CD4-positive, alpha-beta T cell treated with Interleukin-2 at 100 ng/mL for 4 hours (primary cell): ENCODE measurements at places on chromosomes 13 and 19.

DNA sequence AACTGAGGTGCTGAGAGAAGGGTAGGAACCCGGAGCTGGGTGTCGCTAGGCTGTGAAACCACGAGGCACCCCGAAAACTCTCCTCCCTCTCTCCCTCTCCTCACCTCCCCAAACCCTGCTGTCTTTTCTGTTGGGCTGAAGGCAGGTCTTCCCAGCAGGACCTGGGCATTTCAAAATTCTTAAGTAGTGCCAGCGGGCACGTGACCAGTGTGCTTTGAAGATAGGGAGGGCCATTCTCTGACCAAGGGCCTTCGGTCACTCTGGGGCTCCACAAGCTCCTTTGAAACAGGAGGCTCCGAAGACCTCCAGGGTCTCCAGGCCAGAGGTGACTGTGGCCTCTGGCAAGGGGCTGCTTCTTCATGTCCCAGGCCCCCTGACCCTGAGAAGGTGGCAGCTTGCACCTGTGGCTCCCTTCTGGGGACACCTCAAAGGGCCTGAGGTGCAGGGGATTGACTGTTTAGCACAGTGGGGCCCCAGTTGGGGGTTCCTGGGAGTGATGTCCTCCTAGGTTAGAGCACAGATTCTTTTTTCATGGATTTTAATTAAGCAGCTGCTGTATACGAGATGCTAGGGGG, 48.3 kb downstream of the DNM2 start:
- no peak for DNase-seq

DNA sequence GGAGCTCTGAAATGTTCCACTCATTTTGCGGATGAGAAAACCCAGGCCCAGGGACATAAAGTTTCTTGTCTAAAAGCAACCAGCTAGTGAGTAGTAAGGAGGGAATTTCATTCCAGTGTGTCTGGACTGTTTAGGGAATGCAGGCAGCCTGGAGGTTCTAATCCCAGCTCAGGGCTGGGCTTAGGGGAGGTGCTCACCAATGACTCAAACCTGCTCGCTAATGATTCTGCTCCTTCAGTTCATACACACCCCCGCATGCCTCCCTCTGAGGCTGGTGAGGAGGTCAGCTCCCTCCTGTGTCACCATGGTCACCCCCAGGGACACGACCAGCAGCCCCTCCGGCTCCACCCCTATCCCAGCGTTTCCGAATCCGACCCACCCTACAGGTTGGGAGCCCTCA, 34.6 kb downstream of the CYP4F2 start:
- no peak for DNase-seq

GRCh38 chr19:16626796-16627192, 1.2 kb downstream of the MED26 start:
- no peak for DNase-seq

DNA sequence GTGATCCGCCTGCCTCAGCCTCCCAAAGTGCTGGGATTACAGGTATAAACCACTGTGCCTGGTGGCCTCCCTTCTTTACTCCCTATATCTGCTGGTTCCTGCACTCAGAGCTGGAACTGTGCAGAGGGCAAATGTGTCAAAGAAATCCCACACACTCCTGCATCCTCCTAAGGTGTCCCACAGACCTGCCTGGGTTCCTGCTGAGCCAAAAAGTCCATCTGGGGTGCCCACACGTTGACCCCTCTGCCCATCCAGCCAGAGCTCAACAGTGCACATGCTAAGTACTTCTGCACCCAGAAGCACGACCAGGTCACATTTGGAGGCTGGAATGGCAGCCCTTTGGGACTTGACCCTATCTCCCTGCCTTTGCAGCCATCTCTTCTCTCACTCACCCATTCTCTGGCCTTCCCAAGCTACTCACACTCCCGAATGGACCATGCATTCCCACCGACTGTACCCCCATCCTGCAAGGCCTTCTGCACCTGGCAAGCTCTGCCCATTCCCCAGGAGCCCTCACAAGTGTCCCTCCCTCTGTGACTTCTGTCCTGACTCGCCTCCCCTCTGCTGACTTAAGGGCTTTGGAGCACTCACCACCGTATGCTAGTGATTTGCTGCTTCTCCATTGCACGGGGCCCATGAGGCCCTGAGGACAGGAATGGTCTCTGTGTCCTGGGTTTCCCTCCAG, 152.1 kb downstream of the KCTD15 start:
- no peak for DNase-seq

DNA sequence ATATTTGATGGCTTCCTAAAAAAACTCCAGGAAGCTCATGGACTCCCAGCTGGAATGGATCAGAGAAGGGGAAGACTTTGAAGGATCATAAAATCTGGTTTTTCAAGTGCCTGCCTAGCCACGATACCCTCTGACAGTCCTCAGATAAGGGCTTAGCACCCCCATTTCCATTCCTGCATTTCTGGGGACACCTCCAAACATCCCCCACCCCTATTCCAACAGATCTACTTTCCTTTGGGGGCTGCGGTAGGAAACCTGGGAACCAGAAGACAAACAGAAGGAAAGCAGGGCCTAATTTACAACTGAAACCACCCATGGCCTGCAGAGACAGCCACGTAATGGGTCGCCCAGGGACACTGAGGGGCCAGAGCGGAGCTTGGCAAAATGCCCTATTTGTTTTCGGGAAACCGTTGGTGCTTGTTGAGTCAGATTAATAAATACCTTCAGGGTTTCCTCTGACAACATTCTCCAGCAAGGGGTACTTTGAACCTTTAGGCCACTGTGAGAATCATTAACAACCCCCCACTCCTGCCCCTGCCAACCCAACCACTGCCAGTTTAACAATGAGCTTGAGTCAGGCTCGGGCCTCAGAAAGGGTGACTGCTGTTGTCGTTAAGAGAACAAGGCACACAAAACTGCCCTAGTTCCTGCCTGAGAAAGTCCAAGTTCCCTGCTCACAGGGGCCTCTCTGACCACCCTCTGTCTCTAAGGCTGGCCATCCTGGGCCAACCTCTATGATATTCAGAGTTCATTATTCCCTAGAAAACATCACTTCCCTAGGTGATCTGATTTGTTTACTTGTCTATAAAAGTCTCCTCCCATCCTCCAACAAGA, 23.5 kb downstream of the RHPN2 start:
- DNase-seq = no peak

GRCh38 chr13:42754801-42755510, 26.4 kb upstream of the FAM216B start:
- DNase-seq = no peak

DNA sequence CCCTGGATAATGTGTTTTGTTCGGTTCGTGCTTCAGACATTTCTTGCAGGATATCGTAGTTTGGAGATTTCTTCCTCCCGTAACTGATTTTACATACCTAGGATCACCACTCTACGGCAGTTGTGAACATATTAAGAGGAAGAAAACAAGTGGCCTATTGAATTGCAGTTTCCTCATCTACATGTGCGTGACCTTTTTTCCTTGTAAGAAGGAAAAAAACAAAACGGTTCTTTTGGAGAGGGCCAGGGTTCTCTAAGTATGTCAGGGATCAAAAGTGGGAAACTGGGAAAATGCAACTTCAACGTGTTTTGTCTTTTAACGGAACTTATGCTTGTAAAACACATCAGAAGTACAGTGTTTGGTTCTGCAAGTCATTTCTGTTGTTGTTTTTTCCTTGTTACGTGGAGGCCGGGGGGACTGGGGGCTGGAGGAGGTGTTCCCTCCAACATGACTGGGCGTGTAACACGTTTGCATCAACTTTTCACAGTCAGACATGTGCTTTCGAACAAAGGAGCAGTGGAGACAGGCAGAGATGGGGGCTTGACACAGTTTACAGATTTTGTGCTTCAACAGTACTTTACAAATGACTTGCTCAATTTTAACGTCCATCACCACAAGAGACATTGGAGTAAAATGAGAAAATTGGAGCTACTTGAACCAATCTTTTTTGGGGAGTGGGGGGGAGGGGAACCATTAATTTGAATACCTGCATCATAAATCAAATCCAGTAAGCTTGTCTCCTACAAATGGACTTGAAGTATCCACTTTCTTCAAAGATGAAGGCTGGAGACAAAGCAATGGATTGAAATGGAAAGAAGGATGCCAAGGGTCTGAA, 3.8 kb downstream of the ZC3H4 start:
- DNase-seq = peak; percentile 58

- DNase-seq = no peak
These were observed 324.4 kb downstream of the LMO7 start for GRCh38 chr13:75960538-75960994.

DNA sequence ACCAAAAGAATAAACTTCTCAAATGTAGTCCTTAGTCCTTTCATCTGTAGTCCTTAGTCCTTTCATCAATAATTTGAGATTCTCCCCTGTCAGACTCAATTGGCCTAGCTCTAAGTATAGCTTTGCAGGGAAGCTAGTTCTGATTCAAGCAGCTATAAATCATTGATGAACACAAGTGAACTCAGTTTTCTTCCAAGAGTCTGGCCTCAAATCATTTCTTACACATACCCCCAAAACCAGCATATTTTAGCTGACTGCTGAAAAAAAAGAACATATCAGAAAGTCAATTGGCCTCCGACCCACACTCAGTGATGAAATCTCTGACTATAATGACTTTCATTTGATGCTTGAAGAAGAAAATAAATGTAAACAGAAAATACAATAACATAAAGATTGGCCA, 64.9 kb downstream of the TNFSF11 start:
- DNase-seq = no peak

GRCh38 chr19:53332484-53332883, 1.1 kb upstream of the ZNF845 start:
- DNase-seq = no peak

DNA sequence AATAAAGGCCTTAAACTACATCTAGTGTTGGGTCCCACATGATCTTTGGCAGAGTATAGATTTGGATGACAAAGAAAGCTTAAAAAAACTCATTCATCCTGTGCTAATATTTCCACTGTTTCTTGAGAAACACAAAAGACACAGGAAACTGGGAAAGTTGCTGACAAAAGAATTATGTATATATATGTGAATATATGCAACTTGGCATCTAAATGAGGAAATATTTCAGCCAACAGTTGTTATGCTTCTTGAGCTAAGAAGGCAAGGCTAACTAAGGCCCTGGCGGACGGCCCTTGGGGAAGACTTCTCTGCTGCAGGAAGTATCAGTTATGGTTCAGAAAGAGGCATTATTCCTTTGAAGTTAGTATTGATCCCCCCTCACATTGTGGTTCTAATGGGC, 491.8 kb downstream of the DIAPH3 start:
- DNase-seq = no peak

GRCh38 chr19:6412447-6413091, 12.0 kb downstream of the KHSRP start:
- DNase-seq = peak; percentile 45
